Kasumi-1 (cell line): ENCODE measurements at places on chromosomes 4 and X.

DNA sequence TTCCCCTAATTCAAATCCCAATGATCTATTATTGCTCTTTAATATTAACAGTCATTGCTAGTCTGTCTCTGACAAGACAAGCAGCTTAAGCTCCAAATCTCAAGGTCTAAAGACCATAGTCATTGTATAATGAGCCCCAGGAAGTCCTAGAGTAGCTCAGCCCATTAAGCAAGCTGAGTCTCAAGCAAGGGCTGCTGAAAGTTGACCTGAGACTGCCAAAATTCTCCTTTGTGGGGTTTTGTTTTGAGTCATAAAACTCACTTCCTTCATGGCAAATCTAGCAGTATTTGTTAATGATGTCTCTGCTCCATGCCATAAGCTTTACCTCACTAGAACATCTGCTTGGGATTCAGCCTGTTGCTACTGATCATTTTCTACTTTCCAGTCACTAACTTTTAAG, 313.2 kb downstream of the ANTXR2 start:
- no peak for DNase-seq

DNA sequence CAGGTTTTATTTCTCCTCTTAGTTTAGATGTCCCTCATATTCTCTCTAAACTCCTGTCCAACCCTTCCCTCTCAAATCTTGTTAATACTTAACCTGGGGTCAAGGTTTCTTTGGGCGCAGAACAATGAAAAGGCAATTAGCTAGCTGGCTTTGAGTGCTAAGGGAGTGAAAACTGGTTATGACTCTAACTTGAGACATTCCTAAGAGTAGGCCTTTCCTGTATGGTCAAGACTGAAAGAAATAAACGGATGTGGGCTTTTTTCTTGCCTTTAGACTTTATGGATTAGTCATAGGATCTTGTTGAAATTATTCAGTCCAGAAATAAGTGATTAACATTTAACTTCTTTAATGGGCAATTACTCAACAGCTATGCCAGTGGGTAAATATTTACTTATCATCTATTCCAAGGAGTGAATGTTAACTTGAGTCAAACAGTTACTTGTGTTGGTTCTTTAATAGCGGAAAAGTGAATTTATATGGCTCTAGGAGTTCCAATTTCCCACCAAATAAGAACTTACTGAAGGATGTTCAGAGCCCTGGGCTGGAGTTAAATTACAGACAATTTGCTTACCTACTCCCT, 141.7 kb upstream of the SCML1 start:
- DNase-seq: no peak

DNA sequence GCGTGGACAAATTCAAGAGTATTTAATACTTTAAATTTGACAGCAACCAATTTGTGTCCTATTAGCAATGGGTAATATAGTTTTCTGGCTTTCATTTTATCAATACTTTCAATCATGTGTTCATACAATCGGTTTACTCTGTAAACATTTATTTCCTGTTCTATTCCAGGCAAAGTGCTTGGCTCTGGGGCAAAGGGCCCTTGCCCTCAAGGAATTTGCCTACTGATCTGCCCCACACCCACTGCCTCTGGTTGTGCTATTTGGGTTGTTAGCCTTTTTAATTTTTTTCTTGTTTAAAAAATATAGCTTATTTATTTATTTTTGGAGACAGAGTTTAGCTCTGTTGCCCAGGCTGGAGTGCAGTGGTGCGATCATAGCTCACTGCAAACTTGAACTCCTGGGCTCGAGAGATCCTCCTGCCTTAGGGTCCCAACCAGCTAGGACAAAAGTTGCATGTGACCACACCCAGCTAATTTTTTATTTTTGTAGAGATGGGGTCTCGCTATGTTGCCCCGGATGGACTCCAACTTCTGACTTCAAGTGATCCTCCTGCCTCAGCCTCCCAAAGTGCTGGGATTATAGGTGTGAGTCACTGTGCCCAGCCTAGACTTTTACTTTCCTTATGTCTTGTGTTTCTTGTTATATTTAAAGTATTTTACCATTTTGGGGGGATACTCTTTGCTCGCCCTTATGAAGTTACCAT, 30.7 kb upstream of the CBR4 start:
- DNase-seq: no peak

- no peak for DNase-seq
These were observed 16.6 kb downstream of the CLCN4 start for GRCh38 chrX:10173331-10173900.

GRCh38 chr4:177047070-177047850, 254.5 kb upstream of the VEGFC start:
- peak; percentile 78 for DNase-seq

DNA sequence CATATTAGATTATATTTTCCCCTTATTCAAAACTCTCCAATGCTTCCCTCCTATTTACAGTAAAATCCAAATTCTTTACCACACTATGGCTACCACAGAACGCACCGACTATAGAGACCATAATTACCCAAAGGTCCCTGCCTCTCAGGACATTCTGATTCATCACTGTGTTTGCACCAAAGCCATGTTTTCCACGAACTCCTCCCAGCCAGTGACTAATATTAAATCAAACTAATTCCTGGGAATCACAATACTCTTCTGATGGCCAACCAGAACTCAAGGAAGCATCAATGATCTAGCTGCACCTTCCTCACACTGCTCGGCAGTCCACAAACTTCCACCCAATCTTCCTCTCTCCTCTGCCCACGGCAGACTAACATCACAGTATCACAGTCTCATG, 24.2 kb upstream of the EDNRA start:
- no peak for DNase-seq

GRCh38 chr4:153950100-153950979, 161.5 kb upstream of the SFRP2 start:
- DNase-seq: peak; percentile 71

- no peak for DNase-seq
These were observed 979.7 kb downstream of the RAPGEF2 start for GRCh38 chr4:160082432-160083207.

DNA sequence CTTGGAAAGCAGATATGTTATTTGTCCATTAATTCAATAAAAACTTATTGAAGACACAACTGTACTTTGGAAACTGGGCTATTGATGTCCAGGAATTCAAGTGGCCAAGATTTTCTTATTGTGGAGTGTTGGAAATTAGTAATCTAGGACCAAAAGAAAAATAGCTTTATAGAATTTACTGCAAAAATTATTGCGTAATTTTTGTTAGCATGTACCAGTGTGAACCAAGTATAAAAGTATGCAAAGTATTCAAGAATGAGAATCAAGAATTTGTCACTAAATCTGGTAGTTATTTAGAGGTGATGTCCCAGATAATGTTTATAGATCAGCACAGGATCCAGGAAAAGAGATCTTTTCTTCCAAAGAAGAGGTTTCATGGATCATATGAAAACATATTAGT, 468.9 kb upstream of the CTSO start:
- DNase-seq: no peak

- no peak for DNase-seq
These were observed 137.0 kb downstream of the AMMECR1 start for GRCh38 chrX:110180928-110181310.

GRCh38 chr4:76377911-76378310, 43.0 kb downstream of the CCDC158 start:
- DNase-seq: peak; percentile 67

GRCh38 chrX:19177721-19178120, 55.5 kb upstream of the ADGRG2 start:
- no peak for DNase-seq

DNA sequence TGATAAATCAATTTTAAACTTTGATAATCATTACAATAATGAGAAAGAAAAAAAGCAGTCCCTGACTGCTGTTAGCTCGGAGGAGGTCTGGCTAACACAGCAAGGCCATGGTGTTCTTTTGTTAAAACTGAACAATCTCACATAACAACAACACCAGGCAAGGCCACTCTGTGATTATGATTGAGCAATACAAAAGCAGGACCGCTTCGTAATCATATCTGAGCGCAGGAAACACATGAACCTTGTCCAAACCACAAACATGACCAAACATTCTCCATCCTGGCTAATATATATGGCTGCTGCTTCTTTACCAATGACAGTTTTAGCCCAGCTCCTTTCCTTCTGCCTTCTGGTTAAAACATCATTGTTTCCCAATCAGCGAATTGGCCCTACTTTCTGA, 76.8 kb upstream of the DDX53 start:
- peak; percentile 37 for DNase-seq

DNA sequence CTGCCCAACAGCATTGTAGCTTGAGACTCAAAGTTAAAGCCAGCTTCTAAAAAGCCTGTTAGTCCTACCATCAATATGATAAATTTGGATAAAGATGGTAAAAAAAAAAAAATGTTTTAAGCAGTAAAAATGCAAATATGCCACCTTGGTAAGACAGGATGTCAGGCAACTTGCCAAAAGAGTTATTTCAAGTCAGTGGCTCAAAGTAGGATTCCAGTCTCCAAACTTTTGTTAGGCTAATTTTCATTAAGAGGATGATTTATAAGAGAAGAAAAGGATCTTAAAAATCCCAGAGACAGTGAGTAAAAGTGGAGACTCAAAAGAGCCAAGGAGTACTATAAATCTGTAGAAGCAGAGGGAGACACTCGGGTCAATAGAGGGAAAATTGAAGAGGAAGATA, 47.5 kb downstream of the GASK1B start:
- no peak for DNase-seq

- DNase-seq: peak; percentile 45
These were observed 25.9 kb downstream of the HOPX start for GRCh38 chr4:56655209-56655626.

GRCh38 chr4:146029939-146030710, 91.5 kb upstream of the ZNF827 start:
- no peak for DNase-seq

- DNase-seq: peak; percentile 55
These were observed 3.1 kb upstream of the FGB start for GRCh38 chr4:154559494-154560418.

DNA sequence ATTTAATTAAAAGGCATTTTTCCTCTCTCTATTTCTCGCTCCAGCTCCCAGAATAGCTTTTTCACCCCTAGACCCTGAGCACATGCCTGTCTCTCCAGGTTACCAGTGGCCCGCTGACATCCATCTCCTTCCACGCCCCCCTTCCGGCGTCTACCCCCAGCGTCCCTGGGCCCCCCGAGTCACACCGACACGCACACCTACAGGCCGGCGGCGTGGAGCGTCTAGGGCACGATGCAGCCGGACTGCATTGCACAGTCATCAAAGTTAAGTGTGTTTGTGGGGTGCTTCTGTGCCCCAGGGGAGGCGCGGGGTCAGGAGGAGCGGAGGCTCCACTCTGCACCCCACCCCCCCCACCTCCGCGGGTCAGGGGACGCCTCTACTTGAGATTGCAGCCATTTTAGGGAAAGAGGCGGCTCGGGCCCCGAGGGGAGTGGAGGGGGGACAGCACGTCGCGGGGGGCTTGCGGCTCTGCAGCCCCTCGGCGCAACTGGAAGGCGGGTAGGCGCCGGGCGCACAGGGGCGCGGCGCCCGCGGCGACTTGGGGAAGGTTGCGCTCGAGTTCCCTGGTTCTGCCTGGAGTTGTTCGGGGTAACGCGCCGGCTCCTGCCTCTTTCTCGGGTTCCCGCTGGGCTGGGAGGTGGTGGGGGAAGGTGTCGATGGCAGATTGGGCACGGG, 112.7 kb downstream of the DHX15 start:
- DNase-seq: no peak

GRCh38 chrX:129690435-129690834, 35.7 kb upstream of the APLN start:
- DNase-seq: no peak

GRCh38 chr4:14888790-14889572, 113.3 kb upstream of the CPEB2 start:
- no peak for DNase-seq

DNA sequence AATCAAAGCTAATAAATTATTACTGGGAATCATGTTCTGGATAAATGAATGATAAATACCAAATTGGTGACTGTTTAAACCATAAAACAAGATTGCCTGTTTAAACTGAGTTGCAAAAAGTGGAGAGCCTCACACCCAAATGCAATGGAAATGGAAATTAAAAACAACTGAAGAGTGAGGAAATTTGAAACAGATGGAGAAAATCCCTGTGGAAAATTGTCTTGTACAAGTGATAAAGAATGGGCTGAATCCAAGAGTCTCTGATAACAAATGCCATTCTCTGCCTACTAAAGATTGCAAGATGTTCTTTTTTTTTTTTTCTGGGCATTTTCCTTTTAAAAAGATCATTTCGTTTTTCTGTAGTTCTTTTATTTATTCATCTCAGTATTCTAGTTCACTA, 426.3 kb downstream of the NLGN4X start:
- DNase-seq: no peak

GRCh38 chrX:19392078-19392477, 48.4 kb downstream of the PDHA1 start:
- DNase-seq: no peak

GRCh38 chr4:155777971-155778735, 19.3 kb downstream of the GUCY1B1 start:
- no peak for DNase-seq

GRCh38 chr4:41660352-41660751, 88.2 kb downstream of the PHOX2B start:
- DNase-seq: no peak

DNA sequence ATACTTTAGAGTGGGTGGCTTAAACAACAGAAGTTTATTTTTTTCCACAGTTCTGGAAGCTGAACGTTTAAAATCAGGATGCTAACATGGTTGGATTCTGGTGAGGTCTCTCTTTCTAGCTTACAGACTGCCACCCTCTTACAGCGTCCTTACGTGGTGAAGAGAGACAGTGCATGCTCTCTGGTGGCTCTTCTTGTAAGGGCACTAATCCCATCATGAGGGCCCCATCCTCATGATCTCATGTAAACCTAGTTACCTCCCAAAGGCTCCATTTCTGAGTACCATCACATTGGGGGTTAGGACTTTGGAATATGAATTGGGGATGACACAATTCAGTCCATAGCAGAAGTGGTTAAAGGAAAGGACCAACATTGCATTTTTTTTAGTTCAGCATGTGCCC, 132.8 kb downstream of the BMPR1B start:
- DNase-seq: no peak

GRCh38 chrX:47562615-47563243, 1.7 kb downstream of the ARAF start:
- DNase-seq: peak; percentile 32

DNA sequence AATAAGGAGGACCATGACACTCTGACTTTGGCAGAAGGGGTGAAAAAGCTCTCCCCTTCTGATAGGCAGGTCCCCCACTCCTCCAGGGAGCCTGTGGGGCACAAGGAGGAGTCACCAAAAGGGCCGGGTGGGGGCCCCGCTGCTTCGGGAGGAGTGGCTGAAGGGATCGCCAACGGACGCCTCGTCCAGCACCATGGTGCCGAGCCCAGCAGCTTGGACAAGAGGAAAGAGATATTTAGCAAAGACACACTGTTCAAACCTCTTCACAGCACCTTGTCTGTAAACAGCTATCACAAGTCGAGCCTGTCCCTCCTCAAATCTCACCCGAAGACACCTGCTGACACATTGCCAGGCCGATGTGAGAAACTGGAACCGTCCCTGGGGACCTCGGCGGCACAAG, 105.6 kb downstream of the STOX2 start:
- DNase-seq: no peak
